ENCODE measurements at places on chromosomes 7 and 10.
A peak's percentile ranks its signal among the peaks of the same experiment; 100 is the strongest.

GRCh38 chr10:98332623-98333269, 64.8 kb upstream of the LOXL4 start:
- DNase-seq, result no peak

- DNase-seq, result no peak
Observed at GRCh38 chr10:9853405-9854355, 1164.0 kb upstream of the CELF2 start.

DNA sequence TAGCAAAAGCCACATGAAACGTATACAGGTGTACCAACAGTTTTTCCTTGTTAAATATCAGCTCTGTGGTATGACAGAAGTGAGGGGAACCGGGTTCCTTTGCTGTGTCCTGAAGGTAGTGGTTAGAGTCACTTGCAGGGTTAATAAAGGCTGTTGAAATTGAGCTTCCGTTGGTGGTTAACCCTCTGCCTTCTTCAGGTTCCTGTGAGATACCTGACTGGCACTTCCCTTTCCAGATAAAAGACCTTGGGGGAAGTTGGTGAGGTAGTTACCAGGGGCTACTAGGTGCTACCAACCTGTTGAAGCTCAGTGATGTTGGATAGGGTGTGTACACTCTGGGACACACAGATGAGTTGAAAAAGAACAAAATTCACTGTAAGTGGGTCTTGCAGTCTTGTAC, 384.1 kb downstream of the GATA3 start:
- no peak for DNase-seq

GRCh38 chr7:26490640-26491624, 199.3 kb downstream of the SNX10 start:
- DNase-seq, result no peak

GRCh38 chr7:129103561-129104324, 40.8 kb upstream of the TSPAN33 start:
- no peak for DNase-seq

DNA sequence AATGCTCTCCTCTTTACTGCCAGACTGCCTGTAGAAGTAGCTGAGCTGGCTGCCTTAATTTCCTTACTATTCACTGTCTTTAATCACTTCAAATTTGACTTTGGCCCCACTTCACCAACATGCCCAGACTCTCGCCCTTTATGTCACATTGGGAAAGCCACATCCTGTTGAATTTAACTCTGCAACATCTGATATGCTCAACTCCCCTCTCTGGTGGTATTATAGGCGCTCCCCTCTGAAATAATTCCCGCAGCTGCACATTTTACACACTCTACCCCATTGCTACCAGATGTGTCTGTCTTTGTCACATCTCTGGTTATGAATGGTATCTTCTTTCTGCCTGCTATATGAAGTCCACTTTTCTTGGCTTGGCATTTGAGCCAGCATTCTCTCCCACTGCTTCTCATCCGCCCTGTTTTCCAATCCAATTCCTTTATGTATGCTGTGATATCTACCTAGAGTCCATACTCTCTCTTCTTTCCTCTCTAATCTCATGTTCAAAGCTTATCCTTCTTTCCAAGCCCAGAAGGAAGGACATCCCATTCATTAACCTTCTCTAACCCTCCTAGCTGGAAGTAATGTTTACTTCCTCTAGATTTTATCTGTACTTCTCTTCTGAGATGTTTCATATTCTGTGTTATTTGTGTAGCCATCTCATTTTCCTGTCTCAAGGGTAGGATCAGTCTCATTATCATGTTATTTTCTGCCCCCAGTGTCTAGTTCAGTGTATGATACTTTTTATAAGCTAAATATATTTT, 134.5 kb downstream of the ST7 start:
- no peak for DNase-seq

DNA sequence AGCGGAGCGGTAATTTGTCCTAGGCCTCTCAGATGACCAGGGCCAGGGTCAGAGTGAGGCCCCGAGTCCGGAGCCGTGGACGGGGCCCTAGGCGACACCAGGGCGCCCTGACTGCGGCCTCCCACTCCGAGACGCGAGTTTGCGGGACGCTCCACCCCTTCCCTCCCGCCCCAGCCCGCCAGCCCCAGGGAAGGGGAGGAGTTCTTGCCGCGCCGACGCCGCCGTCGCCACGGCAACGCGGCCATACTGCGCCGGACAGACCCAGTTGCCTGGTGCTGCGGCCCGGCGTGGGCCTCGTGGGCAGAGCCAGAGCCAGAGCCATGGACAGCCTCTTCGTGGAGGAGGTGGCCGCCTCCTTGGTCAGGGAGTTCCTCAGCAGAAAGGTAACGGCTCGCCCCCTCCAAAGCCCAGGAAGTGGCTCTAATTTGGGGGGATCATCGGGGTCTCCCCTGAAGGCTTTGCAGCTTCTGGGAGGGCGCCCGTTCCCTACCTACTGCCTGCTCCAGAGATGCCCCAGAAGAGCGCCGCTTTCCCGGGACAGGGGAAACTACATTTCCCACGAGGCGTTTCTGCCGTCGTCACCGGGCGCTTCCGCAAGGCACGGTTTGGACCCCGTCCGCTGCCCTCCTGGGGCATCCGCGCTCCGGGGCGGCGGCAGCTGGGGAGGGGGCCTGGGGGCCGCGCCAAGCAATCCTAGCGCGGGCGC, at the start of gene MINDY4:
MINDY4 (plus strand) TSS at position 244 of the 706 bp plus-strand sequence; CDS start at position 321, 77 bp downstream.
- peak; percentile 49 for DNase-seq

DNA sequence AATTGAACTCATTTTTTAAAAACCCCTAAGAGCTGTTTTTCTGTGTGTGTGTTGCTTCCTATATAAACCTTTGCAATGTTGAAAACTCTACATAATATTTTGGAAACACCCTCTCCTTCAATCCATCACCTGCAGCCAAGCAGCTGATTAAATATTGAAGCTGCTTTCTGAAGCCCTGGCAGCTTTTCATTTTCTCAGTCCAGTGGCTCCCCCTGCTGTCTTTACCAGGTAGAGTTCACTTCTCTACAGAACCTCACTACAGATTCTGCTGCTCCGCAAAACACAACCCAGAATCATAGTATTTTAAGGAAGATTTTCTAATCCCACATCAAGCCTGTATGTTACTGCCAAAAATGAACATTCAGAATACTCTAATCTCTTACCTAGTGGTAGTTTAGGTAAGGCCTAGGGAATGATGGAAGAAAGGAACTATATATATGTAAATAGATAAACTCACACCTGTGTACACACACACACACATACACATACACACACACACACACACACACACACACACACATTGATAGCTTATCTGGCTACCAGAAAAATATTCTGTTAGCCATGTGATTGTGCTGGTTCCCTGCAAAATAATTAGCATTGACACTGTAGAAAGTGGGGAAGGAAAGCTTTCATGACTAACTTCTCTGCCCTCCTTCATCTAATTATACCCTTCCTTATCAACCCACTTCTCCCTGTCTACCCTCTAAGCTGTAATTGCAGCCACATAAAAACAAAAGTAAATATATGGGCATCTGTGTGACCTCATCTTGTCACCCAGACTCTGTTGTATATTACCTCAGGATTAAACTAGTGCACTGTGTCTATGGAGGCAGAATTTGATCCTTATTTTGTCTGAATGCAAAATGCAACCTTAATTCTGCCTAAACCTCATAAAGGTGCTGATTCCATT, 229.5 kb upstream of the FZD1 start:
- DNase-seq, result no peak

GRCh38 chr10:62830679-62831078, 14.5 kb upstream of the EGR2 start:
- no peak for DNase-seq

GRCh38 chr10:1152386-1153250, 96.4 kb downstream of the WDR37 start:
- DNase-seq, result no peak

GRCh38 chr7:124009321-124009720, 23.5 kb downstream of the TMEM229A start:
- DNase-seq, result no peak

DNA sequence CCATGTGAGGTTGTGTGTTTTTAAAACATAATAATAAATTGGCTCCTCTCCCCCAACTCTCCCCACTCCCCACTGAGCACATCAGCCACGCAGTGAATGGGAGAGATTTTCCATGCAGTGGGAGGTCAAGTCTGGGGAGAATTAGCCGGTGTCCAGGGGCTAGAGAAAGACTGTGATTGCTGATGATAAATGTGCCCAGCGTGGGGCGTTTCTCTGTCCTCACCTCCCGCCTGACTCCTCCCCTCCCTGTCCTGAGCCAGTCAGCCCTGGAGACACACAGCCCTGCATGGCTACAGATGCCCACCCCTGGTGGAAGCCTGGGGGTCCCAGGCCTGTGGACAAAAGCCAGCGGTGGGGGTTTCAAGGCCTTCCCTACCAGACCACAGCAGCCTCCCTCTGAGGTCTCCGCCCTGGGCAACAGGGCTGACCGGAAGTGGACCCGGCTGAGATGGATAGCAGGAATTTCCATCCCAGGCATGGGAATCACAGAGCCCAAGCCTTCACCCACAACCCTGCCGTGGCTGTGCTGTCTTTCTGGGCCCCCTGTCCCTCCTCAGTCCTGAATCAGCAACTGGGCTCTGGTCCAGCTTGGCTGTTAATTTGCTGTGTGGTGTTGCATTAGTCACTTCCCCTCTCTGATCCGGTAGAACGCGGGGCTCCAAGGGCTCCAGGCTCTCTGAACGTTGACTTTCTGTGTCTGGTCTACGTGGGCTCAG, 46.8 kb upstream of the SLC29A3 start:
- no peak for DNase-seq

DNA sequence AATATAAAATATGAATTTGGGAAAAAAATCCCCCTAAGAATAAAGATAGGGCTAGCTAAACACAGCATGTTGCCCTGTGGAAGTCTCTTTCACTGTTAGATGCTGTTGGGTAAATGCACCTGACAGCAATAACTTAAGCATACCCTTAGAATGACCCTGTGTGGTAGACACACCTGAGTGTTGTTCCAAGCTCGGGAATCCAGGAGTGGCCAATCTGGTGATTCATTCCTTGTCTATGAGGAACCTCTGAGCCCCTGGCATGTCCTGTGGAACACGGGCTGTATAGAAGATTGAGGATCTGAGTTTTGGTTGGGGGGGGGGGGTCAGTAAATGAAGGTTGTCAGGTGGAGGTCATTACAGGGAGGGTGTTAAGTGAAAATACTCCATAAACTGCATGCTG, 730.0 kb upstream of the IGFBP3 start:
- DNase-seq, result no peak

- DNase-seq, result no peak
Observed at GRCh38 chr7:76262683-76263402, 39.6 kb upstream of the HSPB1 start.

GRCh38 chr7:29565224-29565630, 1.6 kb downstream of the PRR15 start:
- DNase-seq, result no peak

GRCh38 chr7:106538638-106539037, 122.3 kb downstream of the CCDC71L start:
- DNase-seq, result no peak

DNA sequence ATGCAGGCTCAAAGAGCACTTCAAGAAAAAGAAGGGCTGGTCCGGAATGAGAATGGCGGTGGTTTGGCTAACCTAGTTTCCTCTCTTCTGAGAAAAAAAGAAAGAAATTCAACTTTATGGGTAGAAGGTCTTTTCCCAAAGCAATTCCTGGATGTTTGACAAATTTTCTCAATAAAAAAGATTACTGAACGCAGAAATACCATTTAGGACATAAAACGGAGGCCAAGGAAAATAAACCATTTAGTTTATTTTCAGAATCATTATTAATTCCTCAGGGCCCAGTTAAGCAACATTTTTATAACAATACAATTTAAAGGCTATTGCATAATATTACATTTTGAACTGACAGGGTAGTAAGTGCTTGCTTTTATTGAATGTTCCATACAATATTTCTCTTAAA, 284.6 kb upstream of the ANKRD30A start:
- DNase-seq, result no peak

DNA sequence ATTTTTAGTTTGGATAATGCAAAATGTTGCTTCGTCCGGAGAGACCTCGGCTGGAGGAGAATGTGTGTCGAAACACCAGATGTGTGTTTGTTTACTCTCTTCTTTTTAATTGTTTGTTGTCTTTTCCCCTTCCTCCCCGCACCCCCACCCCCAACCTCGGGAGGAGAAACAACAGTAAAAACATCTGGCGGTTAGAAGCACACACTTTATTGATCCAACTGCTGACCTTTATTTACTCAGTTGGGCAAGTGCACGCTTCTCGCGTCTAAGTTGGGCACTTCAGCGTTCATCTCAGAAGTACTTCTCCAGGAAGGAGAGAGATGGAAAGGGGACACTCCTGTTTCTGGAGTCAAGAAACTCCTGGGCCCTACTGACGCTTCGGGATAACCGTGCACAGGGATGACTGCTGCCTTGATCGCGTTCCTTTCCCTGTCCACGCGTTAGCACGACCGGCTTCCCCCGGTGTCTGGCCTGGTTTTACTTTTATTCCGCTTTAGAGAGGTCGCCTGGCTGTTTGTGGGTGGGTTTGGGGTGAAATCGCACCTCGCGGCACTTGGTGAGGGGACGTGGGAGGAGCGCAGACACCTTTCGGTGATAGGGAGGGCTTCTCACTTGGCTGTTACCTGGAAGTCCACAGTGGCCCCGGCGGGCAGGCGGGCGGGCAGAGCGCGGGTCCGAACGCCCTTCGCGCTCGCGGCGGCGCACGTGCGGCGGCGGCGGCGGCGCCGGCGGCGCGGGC, 168.3 kb upstream of the PPP1R3A start:
- no peak for DNase-seq

DNA sequence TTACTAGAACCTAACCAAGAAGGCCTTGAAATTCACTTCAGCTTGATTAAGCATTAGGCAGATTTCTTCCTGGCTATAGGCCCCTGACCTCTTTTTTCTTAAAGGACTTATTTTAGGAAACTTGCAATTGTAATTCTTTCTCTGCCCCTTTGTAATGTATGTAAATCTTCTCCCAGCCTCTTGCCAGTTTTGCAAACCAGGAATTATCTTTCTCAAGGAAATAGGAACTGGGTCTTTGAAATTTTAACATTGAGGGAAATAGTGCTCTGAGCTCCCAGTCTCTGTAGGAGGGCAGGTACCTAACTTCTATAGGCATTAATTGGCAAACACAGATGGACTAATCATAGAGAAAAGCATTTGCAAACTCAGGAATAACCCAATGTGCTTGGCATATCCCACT, 342.7 kb downstream of the THSD7A start:
- no peak for DNase-seq

GRCh38 chr7:50281680-50282445, 22.7 kb upstream of the IKZF1 start:
- DNase-seq, result no peak

GRCh38 chr7:135757719-135758411, 9.3 kb upstream of the FAM180A start:
- no peak for DNase-seq

DNA sequence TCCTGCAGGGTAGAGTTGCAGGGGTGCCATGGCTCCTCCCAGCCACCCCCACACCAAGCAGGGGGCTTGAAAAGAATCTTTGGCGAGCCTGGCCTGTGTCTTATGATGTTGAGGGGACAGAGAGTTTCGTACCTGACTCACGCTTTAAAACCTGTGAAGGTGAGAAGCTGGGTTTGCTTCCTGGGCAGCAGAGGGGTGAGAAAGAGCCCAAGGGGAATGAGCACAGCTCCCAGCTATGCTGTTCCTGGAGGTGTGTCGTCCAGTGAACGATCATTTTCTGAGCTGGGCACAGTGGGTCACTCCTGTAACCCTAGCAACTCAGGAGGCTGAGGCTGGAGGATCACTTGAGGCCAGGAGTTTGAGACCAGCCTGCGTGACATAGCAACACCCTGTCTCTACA, 13.5 kb upstream of the ADRB1 start:
- DNase-seq, result no peak

GRCh38 chr7:150845421-150845861, 6.9 kb upstream of the AOC1 start:
- no peak for DNase-seq

GRCh38 chr7:70568674-70569334, 563.1 kb upstream of the GALNT17 start:
- no peak for DNase-seq

Data from T follicular helper cell (primary cell).